Mesothelial cell of epicardium (in vitro differentiated cells): ENCODE measurements at places on chromosomes 1 and 21.

- H3K27me3 ChIP-seq, result no peaks in the 10 kb centered on the region
- no peak overlapping the region for H3K4me3 ChIP-seq
- H3K4me1 ChIP-seq, result peaks cover 10% of the 10 kb centered on the region
- peaks cover 2% of the 10 kb centered on the region for H3K36me3 ChIP-seq
- H3K27ac ChIP-seq, result peak overlapping the region; percentile 69
- DNase-seq, result no peak
These were observed 158.9 kb upstream of the JUN start for GRCh38 chr1:58942759-58943191.

DNA sequence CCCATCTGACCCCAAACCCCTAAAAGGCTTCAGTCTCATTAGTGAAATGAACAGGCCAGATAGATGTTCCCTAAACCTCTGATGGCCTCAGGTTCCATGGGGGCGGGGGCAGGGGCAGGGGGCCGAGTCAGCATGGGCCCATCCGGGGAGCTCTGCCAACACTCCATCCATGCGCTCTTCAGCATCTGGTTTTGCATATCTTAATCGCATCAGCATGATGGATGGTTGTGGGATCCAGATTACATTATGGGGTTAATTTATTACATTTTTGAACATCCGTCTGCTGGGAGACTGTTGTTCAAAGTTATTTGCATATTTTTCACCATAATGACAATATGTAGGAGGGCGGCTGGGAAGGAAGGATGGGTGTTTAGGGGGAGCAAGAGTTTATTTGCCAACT is 3.1 kb upstream of the MAD2L2 start:
- peaks cover 19% of the 10 kb centered on the region for H3K4me1 ChIP-seq
- no peaks in the 10 kb centered on the region for H3K27me3 ChIP-seq
- no peaks in the 10 kb centered on the region for H3K36me3 ChIP-seq
- H3K27ac ChIP-seq, result no peak overlapping the region
- DNase-seq, result no peak

DNA sequence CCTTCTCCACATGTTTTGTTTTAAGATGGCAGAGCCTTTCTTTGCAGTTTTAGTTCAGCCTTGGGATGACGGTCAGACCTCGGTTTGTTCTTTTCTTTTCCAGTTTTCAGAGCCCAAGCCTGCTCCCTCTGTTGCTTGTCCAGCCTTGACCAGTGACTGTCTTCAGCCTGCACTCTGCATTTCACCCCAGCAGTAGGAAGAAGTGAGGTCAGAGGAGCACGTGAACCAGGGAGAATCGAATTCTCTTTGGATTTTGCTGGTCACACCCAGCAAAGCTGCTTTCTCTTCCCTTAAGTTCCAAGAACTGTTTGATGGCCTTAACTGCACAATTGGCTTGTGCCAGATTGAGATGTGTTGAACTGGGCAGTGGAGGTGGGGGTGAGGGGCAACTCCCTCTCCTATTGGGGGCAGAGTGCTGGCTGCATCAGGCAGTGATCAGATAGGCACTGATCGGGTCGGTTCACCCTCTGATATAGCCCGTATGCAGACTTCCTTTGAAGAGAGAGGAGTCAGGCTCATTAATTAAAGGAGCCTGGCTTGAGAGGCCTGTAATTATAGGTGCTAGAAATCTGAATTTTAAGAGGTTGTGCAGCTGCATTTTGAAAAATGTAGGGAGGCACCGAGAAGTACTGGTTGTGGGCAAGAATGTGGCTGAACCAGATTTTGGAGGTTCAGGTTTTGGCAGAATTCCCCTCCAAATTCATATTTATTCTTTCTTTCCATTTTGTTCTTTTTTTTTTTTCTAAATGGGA is 42.4 kb downstream of the PEX14 start:
- no peak overlapping the region for H3K4me3 ChIP-seq
- DNase-seq, result no peak
- H3K4me1 ChIP-seq, result peaks cover 47% of the 10 kb centered on the region
- H3K36me3 ChIP-seq, result peaks cover 4% of the 10 kb centered on the region

GRCh38 chr1:216215169-216215568 is 208.1 kb downstream of the USH2A start:
- DNase-seq, result no peak
- no peaks in the 10 kb centered on the region for H3K36me3 ChIP-seq
- H3K27ac ChIP-seq, result no peak overlapping the region
- H3K27me3 ChIP-seq, result no peaks in the 10 kb centered on the region

- H3K27me3 ChIP-seq, result no peaks in the 10 kb centered on the region
- H3K27ac ChIP-seq, result peak overlapping the region; percentile 40
- H3K4me3 ChIP-seq, result no peak overlapping the region
- H3K4me1 ChIP-seq, result peaks cover 21% of the 10 kb centered on the region
- H3K36me3 ChIP-seq, result no peaks in the 10 kb centered on the region
These were observed 42.4 kb downstream of the OLFML3 start for GRCh38 chr1:114021665-114022099.

DNA sequence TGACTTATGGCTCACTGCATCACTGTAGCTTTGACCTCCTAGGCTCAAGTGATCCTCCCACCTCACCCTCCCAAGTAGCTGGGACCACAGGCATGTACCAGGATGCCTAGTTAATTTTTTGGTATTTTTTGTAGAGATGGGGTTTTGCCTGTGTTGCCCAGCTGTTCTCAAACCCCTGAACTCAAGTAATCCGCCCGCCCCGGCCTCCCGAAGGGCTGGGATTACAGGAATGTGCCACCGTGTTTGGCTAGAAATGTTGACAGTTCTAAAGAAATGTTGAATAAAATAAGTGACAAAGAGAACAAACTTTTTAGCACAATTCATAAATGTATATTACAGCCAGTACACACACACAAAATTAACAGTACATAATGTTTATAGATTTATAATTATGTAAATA is 1586.1 kb downstream of the NCAM2 start:
- no peaks in the 10 kb centered on the region for H3K27me3 ChIP-seq
- no peak for DNase-seq
- H3K27ac ChIP-seq, result no peak overlapping the region
- no peak overlapping the region for H3K4me3 ChIP-seq

- no peak for DNase-seq
- H3K4me3 ChIP-seq, result no peak overlapping the region
- H3K36me3 ChIP-seq, result no peaks in the 10 kb centered on the region
- no peak overlapping the region for H3K27ac ChIP-seq
These were observed 188.2 kb downstream of the KAZN start for GRCh38 chr1:14786681-14787080.

DNA sequence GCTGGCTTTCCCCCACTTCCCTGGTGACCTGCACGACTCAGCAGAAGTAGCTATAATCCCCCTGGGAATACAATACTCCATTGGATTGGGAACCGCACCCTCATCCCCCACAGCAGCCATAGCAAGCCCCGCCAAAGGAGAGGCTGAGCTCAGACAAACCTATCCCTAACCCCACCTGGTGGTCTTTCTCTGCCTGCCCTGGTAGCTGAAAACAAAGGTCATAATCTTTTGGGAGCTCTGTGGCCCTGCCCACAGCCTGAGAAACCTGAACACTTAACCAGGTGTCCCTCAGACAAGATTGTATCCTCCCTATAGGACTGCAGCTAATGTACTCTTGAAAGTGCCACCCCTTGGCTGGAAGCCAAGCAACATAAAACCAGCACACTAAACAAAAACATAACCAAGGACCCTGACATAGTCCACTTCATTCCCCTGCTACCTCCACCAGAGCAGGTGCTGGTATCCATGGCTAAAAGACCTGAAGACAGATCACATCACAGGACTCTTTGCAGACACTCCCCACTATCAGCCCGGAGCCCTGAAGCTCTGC is 71.6 kb upstream of the RUNX1 start:
- H3K27ac ChIP-seq, result no peak overlapping the region
- H3K36me3 ChIP-seq, result no peaks in the 10 kb centered on the region
- H3K4me3 ChIP-seq, result no peak overlapping the region
- DNase-seq, result no peak
